Ureter (tissue), 1 donor: ENCODE measurements at places on chromosomes 16 and 17. TPM values are rescaled to one million over a fixed set of nuclear protein-coding genes. Genes with fewer than 3 reads are reported as not detected.

GRCh38 chr17:17856386-17856785 is 19.6 kb upstream of the SREBF1 start:
- no peak for DNase-seq

DNA sequence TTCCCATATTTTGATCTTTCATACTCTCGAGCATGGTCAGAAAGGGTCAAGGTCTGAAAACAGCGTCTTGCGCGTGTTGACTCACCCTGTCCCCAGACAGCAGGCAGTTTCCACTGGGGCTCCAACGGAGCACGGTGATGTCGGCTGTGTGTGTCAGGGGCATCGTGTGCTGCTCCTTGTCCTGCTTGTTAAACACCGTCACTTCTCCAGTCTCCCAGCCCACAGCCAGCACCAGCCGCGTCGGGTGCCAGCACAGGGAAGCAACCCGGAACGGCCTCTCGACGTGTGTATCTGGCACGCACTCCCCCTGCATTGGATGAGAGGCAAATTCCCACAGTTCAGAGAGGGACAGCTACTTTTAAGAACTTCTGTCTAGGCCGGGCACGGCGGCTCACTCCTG is 9.6 kb downstream of the IFT140 start:
- DNase-seq, result no peak

Gene SLC47A1
- 2.0 TPM for total RNA-seq

Gene ESRP2
- total RNA-seq, result 127 TPM

DNA sequence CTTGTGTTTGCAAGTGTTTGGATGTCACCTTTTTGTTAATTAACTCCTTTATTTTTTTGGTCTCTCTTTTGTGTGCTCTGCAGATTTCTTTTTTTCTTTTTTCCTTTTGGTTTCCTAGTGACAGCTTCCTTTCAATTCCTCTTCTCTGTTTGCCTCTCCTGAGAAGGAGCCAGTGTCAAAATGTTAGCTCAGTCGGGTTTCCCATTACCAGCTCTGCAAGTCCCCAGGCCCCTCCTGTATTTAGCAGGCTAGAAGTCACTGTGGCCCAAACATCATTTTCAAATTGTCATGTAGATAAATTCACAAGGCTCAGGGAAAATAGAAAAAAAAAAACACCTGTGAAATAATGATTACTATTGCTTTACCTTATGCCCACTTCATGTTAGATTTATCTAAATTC is 1621.6 kb downstream of the CDH8 start:
- no peak for DNase-seq

- no peak for DNase-seq
These were observed 61.9 kb downstream of the WWP2 start for GRCh38 chr16:69823831-69824563.

DNA sequence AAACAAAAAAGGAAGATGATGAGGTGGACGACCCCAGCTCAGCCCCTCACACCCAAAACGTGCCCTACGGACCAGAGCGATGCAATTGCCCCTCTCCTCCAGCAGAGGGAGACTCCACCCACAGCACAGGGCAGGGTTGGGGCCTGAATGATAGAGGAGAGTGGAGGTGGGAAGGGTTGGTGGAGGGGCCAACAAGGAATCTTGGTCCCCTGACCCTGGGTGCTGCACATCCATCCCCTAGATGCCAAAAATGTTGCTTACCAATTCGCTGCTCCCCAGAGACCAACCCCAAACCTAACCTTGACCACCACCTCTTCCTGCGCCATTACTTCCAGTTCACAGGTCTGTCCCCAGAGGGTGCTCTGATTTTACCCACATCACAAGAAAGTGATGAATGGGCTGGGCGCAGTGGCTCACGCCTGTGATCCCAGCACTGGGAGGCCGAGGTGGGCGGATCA is 12.9 kb downstream of the P2RX5 start:
- DNase-seq, result no peak

DNA sequence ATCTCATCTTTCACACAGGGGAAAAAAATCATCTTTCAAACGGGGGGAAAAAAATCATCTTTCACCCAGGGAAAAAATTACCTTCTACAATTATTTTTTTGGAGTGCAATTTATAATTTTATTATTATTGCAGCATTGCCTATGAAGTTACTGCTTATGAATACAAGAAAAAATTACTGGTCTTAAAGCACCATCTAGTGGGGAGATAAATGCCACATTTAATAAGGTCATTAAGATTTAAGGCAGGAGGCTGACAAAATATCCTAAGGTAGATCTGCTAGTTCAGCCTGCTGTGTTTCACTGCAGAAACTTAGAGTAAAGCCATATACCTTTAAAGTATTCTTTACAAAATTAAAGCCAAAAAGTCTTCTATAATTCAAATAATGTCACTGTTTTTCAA is 13.7 kb downstream of the SHCBP1 start:
- no peak for DNase-seq

Gene NPIPA8
- 17.2 TPM for total RNA-seq

DNA sequence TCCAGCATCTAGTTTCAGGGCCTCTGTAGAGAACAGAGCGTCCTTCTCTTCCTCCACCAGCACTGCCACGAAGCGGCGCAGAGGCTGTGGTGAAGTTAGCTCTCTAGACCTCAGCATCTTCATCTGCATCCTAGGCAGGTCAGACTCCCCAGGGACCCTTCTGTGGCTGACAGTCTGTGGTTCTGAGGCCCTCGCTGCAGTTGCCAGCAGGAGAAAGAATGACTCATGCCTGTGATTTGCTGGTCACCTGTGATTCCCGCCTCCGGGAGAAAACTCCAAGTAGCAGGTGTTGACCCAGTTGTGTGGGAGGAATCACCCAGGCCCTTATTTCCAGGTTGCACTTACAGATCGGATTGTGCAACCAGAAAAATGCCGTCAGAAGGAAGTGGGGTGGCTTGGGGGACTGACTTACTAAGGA is 117.3 kb upstream of the CACNG5 start:
- DNase-seq, result no peak

DNA sequence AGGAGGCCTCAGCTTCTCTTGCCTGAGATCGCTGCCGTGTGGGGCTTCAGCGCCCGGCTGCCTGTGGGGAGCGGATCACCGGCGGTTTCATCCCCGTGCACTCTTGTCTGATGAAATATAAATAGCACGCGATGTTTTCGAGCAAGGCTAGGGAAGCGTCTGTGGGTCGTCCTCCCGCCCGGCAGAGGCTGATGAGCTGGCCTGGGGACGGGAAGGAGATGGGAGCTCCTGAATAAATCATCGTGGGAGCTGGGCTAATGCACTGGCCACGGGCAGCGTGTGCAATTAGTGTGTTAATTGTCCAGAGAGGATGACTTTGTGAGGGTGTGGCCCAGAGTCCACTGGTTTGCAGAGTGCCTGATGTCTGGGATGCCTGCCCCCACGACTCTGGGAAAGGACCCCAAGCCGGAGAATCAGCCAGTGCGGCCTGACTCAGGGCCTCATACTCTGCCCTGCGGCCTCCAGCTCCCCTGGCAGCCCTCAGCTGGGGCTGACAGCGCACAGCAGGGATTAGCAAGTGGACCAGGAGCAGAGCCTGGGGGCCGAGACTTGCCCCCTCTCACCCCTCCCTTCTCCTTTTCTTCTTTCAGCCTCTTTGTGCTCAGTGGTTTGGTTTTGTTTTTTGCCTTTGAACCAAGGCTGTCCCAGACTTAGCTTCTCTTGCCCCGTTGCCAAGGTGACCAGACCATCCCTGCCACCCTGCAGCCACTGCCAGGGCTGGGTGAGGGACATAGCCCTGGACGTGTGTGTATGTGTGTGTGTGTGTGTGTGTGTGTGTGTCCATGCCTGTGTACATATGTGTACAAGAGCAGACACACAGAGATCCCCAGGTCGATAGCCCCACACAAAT is 21.4 kb downstream of the KCNJ12 start:
- no peak for DNase-seq

DNA sequence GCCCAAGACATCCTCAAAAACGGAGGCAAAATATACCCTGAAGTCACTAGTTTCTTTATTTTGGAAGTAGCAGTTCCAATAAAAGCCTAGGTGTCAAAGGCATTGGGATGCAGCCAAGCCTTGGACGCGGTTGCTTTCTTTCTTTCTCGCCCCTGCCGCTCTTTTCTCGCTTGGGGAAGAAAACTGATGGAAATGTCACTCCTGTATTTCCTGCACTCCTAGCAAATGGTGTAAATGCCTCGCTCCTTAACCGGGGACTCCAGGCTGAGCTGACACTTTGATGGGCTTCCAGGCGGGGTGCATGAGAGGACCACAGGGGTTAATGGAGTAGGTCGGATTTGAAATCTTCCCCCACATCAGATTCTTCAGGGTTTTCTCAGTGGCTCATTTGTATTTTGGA is 114.1 kb downstream of the FOXL1 start:
- no peak for DNase-seq

Gene SLC38A8
- not detected for total RNA-seq

GRCh38 chr16:79897453-79898146 is 297.1 kb upstream of the MAF start:
- no peak for DNase-seq

GRCh38 chr16:68371706-68372380 is 61.0 kb downstream of the PRMT7 start:
- DNase-seq, result no peak

- no peak for DNase-seq
These were observed 619.2 kb upstream of the C16orf82 start for GRCh38 chr16:26447570-26447969.

- DNase-seq, result no peak
These were observed 1380.6 kb downstream of the CDH8 start for GRCh38 chr16:60655514-60656153.

GRCh38 chr16:2160915-2161551 is 5.5 kb downstream of the TRAF7 start:
- no peak for DNase-seq

- DNase-seq, result no peak
These were observed 58.0 kb downstream of the RBFOX3 start for GRCh38 chr17:79552824-79553223.

GRCh38 chr16:64615630-64616280 is 506.1 kb downstream of the CDH11 start:
- DNase-seq, result no peak

GRCh38 chr17:65182233-65182632 is 45.1 kb downstream of the RGS9 start:
- DNase-seq, result no peak

GRCh38 chr16:24522751-24523150 is 16.6 kb upstream of the RBBP6 start:
- no peak for DNase-seq

GRCh38 chr17:77649717-77650211 is 308.7 kb upstream of the TNRC6C start:
- no peak for DNase-seq

Gene P3H4
- total RNA-seq, result 7.8 TPM

GRCh38 chr17:17994271-17995069 is 21.8 kb downstream of the DRC3 start:
- no peak for DNase-seq

DNA sequence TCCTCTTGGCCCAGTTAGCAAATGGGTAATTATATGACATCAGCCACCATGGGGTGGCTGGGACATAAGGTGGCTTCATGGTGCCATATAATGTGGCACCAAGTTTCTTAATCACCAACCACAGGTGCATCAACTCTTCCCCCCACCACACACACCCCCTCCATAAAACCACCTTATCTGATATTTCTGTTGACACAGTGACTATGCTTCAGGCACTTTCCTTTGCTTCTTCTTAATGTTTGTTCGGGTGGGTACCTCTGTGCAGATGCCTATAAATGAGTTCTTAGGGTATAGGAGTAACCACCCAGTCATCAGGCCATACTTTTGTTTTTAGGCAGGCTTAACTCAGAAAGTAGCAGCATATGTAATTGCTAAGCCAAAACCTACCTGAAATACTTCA is 29.5 kb downstream of the RNF43 start:
- no peak for DNase-seq

Gene SLC16A13
- 6.7 TPM for total RNA-seq
